ENCODE measurements at places on chromosomes 16 and 17. TPM values are rescaled to one million over a fixed set of nuclear protein-coding genes. Genes with fewer than 3 reads are reported as not detected.

GRCh38 chr17:57761887-57762286, 16.8 kb upstream of the CCDC182 start:
- no peaks in the 10 kb centered on the region for H3K36me3 ChIP-seq
- no peak overlapping the region for H3K4me3 ChIP-seq
- H3K4me1 ChIP-seq = no peaks in the 10 kb centered on the region
- no peak overlapping the region for H3K27ac ChIP-seq
- H3K27me3 ChIP-seq = peaks cover 6% of the 10 kb centered on the region

DNA sequence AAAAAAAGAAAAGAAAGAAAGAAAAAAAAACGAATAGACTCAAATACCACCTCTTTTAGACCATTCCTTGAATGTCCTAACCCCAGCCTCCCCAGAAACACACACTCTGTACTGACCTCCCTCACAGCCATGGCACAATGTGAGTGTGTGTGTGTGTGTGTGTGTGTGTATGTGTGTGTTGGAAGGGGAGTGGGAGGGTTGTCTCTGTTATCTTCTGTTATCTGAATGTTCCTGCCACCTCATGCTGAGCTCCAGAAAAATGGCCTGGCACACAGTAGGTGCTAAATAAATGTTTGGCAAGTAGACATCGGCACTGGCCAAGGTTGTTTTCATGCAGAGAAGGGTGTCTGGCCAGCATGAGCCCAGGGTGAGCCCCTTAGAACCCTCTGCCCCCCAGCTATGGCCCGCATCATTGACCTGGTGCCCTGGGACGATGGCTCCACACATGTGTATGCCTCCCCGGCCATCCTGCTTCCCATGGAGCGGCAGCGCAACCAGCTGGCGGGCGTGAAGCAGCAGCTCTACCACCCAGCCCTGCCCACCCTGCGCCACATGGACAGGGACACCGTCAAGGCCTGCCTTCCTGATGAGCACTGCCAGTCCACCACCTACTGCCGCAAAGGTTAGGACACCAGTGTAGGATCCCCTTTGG, 6.6 kb upstream of the CNGB1 start:
- H3K27ac ChIP-seq = no peak overlapping the region
- H3K27me3 ChIP-seq = no peaks in the 10 kb centered on the region
- DNase-seq = peak; percentile 44
- H3K36me3 ChIP-seq = no peaks in the 10 kb centered on the region
- H3K4me1 ChIP-seq = no peaks in the 10 kb centered on the region

DNA sequence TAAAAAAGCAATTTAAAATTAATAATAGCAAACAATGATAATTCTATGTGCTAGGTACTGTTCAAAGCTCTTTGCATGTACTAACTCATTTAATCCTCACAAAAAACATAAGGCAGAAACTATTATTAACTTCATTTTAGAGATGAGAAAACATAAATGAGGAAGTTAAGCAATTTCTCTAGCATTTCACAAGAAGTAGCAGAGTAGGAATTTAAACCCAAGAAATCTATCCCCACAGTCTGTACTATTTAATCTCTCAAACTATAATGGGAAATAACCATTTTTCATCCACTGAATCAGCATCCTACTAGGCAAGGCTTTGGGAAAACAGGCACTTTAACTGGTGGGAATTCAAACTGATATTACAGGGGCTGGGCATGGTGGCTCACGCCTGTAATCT, 42.2 kb upstream of the INTS2 start:
- DNase-seq = no peak
- H3K27ac ChIP-seq = no peak overlapping the region
- no peak overlapping the region for H3K4me3 ChIP-seq
- H3K36me3 ChIP-seq = peaks cover 79% of the 10 kb centered on the region
- no peaks in the 10 kb centered on the region for H3K27me3 ChIP-seq
- no peaks in the 10 kb centered on the region for H3K4me1 ChIP-seq

DNA sequence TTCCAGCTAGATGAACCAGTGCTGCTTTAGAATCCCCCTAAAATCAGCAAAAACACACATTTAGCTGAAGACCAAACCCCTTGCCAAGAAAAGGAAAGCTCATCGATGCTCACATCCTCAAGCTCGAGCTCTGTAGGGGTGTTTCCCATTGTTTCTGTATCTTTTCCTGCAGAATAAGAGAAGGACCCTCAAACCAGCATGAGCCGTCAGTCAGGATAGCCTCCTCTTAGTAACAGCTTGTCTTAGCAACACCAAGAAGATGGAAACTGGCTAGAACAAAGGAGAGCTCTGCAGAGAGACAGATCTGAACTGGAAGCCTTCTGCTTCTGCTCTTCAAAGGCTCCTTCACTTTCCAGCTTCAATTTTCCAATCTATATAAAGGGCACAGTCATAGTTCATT, 32.0 kb downstream of the VAT1L start:
- no peaks in the 10 kb centered on the region for H3K27me3 ChIP-seq
- DNase-seq = no peak
- no peaks in the 10 kb centered on the region for H3K4me1 ChIP-seq
- H3K36me3 ChIP-seq = no peaks in the 10 kb centered on the region
- no peak overlapping the region for H3K27ac ChIP-seq
- no peak overlapping the region for H3K4me3 ChIP-seq

GRCh38 chr17:48672340-48672739, 46.2 kb upstream of the HOXB9 start:
- DNase-seq = no peak
- no peak overlapping the region for H3K27ac ChIP-seq
- H3K4me1 ChIP-seq = peaks cover 5% of the 10 kb centered on the region

Gene CCDC200
- total RNA-seq = not detected

Gene DRC3
- total RNA-seq = 13.4 TPM

Gene TAOK2
- total RNA-seq = 66.2 TPM

Gene SOX9
- total RNA-seq = 4.3 TPM

Measured in lower lobe of right lung (tissue), 2 donors.